ENCODE measurements at places on chromosomes 13 and 19. TPM values are rescaled to one million over a fixed set of nuclear protein-coding genes. Genes with fewer than 3 reads are reported as not detected.

- no peak for DNase-seq
Measured at GRCh38 chr19:4559569-4559968, at the start of gene SEMA6B. TSS of gene SEMA6B (minus strand) at chr19:4559684. CDS start at chr19:4558457, 1,227 bp downstream.

GRCh38 chr19:19578252-19578651 lies 40.2 kb downstream of the CILP2 start:
- DNase-seq: no peak

Gene ACTMAP
- total RNA-seq: 1.6 TPM

DNA sequence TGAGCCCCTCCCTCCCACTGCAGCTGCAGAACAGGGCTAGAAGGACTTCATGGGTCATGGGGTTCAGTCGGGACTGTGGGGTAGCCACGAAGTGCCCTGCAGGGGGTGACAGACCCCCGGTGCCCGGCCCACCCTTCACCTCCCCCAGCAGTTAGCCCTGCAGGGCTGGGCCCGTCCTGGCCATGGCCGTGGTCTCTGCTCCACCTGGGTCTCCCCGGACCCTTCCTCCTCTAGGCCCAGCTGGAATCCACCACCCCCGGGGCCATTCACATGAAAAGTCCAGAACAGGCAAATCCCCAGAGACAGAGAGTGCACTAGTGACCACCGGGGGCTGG lies 17.3 kb downstream of the MKNK2 start:
- no peak for DNase-seq

DNA sequence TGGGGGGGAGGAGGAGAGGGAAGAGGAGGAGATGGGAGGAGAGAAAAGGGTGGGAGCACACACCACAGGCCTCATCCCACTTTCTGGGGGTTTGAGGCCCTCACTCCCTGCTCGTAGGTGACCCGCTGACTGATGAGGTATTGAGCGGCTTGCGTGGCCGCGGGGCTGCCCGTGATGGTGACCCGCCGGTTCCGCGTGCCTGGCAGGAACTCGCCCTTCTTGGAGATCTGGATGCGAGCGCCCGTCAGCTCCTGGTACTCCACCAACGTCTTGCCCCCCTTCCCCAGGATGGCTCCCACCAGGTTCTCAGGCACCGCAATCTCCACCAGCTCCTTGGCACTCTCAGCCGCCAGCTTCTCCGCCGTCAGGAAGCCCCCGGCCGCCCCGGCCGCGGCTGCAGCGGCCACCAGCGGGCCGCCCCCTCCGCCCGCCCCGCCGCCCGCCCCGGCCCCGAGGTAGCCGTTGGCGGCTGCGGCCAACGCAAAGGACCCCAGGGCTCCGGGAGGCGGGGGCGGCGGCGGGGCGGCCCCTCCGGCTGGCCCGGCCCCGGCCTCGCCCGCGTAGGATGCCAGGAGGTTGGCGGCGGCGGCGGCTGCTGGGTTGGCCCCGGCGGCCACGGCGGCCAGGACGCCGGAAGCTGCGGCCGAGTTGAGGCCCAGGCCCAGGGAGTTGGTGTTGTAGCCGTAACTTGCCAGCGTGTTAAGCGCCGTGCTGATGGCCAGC lies 25.4 kb upstream of the NANOS2 start:
- no peak for DNase-seq

- no peak for DNase-seq
Measured at GRCh38 chr19:49588365-49589122, 2.4 kb upstream of the PRR12 start.

Data from HT1080 (cell line).